ENCODE measurements at places on chromosomes 2 and 18. TPM values are rescaled to one million over a fixed set of nuclear protein-coding genes. Genes with fewer than 3 reads are reported as not detected.

The VAMP8 gene
- 14.5 TPM for total RNA-seq

The MAB21L4 gene
- total RNA-seq, result not detected

The MC2R gene
- total RNA-seq, result not detected

The GPR35 gene
- total RNA-seq, result 0.40 TPM

The KIF3C gene
- 52.0 TPM for total RNA-seq

The TRAF3IP1 gene
- 17.0 TPM for total RNA-seq

The CCDC141 gene
- not detected for total RNA-seq

The RAD51AP2 gene
- not detected for total RNA-seq

The FRZB gene
- total RNA-seq, result not detected

The SCYGR4 gene
- not detected for total RNA-seq

The CXCR4 gene
- 0.43 TPM for total RNA-seq

The SH3BP4 gene
- 28.9 TPM for total RNA-seq

The ATP6V1C2 gene
- total RNA-seq, result 1.2 TPM

The MOB1A gene
- 90.9 TPM for total RNA-seq

The SPHKAP gene
- total RNA-seq, result not detected

The ABHD1 gene
- total RNA-seq, result 1.9 TPM

The KLHL14 gene
- total RNA-seq, result not detected

The EMILIN2 gene
- total RNA-seq, result 12.3 TPM

The NETO1 gene
- total RNA-seq, result not detected

The C2orf78 gene
- total RNA-seq, result not detected

The CDCA7 gene
- 44.7 TPM for total RNA-seq

The VRK2 gene
- total RNA-seq, result 36.0 TPM

The NMUR1 gene
- total RNA-seq, result not detected

The HNMT gene
- 0.68 TPM for total RNA-seq

The SERPINB10 gene
- not detected for total RNA-seq

The VWC2L gene
- total RNA-seq, result not detected

The RNU2-63P gene
- total RNA-seq, result not detected

The TEKT4 gene
- not detected for total RNA-seq

The PIEZO2 gene
- 0.58 TPM for total RNA-seq

The SLC5A7 gene
- not detected for total RNA-seq

The SEC11C gene
- 68.1 TPM for total RNA-seq

The AQP12A gene
- not detected for total RNA-seq

The LRRC30 gene
- total RNA-seq, result not detected

The DCDC2C gene
- total RNA-seq, result 0.36 TPM

The TCF23 gene
- total RNA-seq, result not detected

The PLEKHM3 gene
- 3.3 TPM for total RNA-seq

The GCG gene
- not detected for total RNA-seq

The CCDC148 gene
- total RNA-seq, result 0.78 TPM

The POTEC gene
- not detected for total RNA-seq

The GALR1 gene
- total RNA-seq, result not detected

The PAIP2B gene
- total RNA-seq, result 0.34 TPM

The CPLX4 gene
- total RNA-seq, result not detected

The ERFE gene
- total RNA-seq, result 8.0 TPM

The GPAT2 gene
- not detected for total RNA-seq

The RFX8 gene
- not detected for total RNA-seq

The AKAIN1 gene
- total RNA-seq, result not detected

The ZNF397 gene
- 2.9 TPM for total RNA-seq

The NOL4 gene
- not detected for total RNA-seq

The CAPN13 gene
- 0.15 TPM for total RNA-seq

The NEU2 gene
- not detected for total RNA-seq

The REG1B gene
- not detected for total RNA-seq

The C1QL2 gene
- 0.18 TPM for total RNA-seq

The RIT2 gene
- not detected for total RNA-seq

The SLC4A5 gene
- total RNA-seq, result 0.40 TPM
